ENCODE measurements at places on chromosomes 12 and 14.

DNA sequence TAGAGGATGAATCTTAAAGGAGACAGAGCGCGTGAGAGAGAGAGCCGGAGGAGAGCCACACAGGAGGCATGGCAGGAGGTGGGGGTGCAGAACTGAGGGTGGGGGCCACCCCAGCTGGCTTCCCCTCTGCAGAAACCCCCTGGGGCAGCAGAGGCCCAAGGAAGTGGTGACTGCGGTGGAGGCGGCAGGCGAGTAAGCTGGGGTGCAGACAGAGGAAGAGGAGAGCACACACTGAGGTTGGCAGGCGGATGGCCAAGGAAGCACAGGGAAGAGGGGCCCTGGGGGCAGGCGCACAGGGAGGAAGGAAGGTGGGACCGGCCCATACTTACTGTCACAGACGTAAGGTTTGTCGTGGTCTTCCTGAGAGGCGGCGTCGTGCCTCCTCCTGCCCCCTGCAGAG, 179.8 kb downstream of the DPF3 start:
- DNase-seq, result peak; percentile 13

DNA sequence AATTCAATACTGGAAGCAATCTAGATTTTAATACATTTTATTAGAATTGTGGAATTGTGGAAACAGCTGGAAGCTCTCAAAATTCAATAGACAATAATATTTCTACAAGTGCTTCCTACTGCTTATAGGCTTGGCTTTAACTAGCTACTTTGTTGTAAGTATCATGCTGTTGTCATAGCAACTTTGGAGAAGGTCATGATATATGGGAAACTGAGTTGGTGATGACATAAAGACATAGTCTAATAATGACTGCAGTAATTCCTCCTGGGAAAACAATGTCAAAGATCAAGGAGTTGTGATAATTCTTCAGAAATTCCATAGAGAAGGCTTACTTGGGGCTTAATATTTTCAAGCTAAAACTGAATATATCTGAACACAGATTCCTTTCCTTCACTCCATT, 266.6 kb downstream of the KIF21A start:
- DNase-seq, result no peak

DNA sequence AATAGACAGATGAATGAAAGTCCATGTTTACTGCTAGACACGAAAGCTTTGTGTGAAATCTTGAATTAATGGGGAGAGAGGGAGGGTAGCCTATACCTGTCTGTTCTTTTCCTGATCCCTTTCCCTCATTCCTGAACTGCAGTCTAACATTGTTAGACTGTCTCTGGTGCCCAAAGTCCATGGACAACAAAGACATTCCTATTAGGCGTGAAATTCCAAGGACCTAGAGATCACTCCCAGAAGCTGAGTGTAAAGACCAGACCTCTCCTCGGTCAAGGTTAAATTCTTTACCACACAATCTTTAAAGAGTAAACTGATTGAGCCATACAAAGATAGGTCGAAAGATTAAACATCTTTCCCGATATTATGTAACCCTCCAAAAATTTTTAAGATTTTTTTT, 270.7 kb upstream of the GARIN2 start:
- DNase-seq, result no peak

DNA sequence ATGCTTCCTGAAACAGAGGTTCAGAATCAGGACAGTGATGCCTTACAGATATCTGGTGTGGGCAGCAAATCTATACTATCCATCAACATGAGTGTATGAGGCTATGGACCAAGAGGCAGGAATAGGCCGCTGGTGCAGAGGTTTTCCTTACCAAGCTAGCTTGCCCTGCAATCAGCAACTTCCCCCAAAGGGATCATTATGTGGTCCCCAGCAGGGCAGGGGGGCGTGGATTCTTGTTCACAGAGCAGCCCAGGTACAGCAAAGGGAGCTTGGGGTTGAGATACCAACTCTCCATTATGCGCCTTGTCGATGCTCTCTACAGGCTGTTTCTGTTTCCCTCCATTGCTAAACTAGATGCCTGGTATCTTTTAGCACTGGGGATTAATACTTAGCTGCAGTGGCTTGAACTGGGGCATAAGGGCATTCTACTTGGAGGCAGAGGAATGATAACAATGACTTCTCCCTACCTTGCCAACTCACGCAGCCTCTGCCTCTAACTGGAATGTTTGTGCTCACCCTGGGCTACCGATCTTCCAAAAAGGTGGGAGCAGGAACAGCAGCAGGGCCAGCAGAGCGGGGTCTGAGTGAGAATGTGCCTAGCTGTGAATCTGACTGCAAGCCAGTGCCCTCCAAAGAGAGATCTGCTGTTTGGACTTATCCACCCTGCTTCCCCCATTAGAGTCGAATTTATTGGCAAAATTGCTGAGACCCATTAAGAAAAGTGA, 10.3 kb upstream of the KRT1 start:
- no peak for DNase-seq

DNA sequence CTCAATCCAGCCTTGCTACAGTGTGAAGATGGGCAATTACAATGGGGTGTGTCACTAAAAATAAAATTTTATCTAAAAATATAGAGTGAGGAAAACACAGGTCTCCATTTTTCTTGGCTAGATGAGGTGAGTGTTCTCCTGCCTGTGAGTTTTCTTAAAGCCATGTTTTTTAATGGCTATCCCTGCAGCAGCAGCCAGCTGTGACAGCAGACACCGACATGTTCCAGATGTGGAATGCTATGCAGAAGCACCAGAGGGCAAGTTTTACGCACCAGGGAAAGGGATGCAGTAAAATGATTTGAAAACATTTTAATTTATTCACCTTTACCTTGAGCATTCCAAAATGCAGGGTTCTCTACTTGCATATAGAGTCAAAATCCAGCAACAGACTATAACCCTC, 577.0 kb upstream of the STXBP6 start:
- no peak for DNase-seq

GRCh38 chr12:52926596-52927234, 21.8 kb upstream of the KRT8 start:
- DNase-seq, result no peak
